Kidney epithelial cell (primary cell): ENCODE measurements at places on chromosomes 3 and 15. TPM values are rescaled to one million over a fixed set of nuclear protein-coding genes. Genes with fewer than 3 reads are reported as not detected.

GRCh38 chr3:63724987-63725386, 72.5 kb downstream of the SNTN start:
- peak; percentile 88 for DNase-seq

GRCh38 chr3:9673082-9673481, 23.8 kb downstream of the MTMR14 start:
- DNase-seq = no peak

DNA sequence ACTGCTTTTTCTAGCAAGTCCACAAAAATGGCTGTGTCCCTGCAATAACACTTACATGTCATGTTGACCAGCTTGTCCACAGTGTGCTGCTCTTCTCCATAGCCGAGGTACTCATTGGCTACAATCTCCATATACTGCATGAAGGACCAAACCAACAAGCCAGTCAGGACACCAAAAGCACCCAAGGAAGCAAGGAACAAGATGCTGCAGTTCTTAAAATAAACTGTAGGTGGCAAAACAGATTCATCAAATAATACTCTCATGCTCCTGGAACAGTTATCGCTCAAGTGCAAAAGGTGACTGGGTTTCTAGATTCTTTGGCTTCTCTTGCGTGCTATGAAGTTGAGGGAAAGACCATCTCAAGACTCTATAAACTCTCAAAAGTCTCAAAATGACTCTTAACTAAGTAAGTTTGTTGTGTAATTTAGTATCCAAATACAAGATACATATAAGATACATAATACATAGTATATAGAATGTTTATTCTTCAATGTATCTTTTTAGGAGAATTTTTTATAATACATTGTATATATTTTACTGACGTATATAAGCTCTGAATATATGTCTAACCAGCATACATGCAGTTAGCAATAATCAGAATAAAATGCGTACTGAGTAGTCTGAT, 57.0 kb downstream of the NEK10 start:
- DNase-seq = peak; percentile 19

DNA sequence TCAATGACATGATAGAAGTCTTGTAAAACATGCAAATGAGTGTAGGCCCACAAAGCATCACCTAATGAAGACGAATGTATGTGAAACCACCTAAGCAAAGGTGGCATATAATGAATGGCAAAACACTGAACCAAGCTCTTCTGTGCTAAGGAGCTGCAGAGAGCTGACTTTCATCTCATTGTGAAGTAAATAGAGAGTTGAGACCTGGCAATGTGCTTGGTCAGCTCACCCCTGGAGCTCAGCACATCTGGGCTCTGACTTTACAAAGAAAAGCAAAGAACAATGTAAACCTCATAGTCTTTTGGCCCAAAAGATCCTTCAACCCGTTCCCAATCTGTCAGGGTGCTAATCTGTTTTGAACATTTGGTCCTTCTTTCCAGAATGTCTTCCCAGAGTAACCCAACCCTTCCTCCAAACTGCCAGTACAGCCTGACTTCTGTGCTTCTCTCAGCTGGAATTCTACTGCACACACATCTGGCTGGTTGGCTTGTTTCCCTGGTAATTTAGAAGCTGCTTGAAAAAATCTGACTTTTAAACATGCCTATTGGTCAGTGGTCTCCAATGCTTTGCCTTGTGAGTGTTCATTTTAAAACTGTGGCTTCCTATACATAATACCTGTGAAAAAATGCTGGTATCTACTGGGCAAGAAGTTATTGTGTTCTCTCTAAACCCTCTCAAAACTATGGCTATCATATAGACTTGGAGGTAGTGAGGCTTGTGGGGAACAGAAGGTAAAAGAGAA, 101.7 kb downstream of the CD200R1L start:
- no peak for DNase-seq

DNA sequence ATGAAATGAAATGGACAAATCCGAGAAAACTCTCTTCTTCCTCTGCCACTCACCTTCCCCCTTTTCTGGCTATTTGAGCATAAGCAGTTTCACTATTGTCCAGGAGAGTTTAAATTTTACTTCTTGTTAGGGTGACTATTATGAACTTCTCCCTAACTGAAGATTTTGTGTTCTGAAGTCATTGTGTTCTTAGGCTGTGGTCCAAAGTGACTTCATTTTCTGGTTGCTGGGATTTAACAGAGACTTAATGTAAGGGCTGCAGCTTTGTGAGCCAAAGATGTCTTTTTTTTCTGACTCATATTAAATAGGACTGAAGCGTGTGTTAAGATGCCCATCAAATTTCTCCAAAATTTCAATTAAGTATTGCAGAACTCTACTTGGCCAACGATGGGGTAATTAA, 46.5 kb upstream of the FSTL1 start:
- DNase-seq = peak; percentile 90

DNA sequence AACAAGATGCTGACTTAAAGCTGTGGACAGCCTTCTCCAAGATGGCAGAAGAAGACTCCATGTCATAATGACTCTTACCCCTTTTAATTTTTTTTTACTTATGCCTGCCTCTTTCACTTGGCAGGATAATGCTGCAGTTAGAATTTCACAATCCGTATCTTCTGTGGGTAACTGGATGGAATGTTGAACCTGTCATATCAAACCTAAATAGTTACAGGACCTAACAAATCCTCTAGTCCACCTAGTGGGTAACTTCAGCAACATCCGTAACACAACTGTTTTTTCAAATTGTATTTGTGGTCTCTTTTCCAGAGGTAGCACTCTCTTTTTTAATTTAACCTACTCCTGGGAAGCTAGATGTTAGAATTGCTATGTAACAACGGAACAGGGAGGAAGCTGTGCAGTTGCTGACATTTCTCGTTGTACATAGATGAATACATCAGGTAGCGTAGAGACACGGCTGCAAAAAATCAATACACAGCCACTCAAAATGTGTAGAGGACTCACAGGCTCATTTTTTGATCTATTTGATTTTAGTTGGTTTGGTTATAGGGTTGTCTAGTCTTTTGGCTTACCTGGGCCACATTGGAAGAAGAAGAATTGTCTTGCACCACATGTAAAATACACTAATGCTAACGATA, 43.9 kb upstream of the TRPM1 start:
- DNase-seq = no peak

Gene HCN4
- 1.4 and 2.1 TPM in 2 replicates for total RNA-seq

Gene HYAL2
- 89.3 and 104 TPM in 2 replicates for total RNA-seq
